Epithelial cell of proximal tubule (primary cell): ENCODE measurements at places on chromosomes 1 and 21. TPM values are rescaled to one million over a fixed set of nuclear protein-coding genes. Genes with fewer than 3 reads are reported as not detected.

DNA sequence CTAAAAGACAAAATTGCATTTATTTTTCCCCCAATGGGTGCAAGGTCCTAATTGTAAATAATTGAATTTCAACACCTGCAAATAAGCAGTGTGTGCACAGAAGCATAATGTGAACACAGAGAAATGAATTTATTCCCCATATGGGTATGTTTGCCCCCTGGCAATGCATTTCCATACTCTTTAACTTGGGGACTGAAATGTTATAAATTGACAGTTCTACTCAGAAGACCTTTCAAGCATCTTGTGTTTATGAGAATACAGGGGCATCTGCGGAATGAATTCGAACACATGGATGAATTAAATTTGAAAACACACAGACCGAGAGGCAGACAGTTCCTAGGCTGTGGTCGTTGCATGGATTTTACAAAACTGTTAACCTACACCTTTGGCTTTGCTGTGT is 3.5 kb downstream of the PBX1 start:
- DNase-seq, result peak; percentile 36

DNA sequence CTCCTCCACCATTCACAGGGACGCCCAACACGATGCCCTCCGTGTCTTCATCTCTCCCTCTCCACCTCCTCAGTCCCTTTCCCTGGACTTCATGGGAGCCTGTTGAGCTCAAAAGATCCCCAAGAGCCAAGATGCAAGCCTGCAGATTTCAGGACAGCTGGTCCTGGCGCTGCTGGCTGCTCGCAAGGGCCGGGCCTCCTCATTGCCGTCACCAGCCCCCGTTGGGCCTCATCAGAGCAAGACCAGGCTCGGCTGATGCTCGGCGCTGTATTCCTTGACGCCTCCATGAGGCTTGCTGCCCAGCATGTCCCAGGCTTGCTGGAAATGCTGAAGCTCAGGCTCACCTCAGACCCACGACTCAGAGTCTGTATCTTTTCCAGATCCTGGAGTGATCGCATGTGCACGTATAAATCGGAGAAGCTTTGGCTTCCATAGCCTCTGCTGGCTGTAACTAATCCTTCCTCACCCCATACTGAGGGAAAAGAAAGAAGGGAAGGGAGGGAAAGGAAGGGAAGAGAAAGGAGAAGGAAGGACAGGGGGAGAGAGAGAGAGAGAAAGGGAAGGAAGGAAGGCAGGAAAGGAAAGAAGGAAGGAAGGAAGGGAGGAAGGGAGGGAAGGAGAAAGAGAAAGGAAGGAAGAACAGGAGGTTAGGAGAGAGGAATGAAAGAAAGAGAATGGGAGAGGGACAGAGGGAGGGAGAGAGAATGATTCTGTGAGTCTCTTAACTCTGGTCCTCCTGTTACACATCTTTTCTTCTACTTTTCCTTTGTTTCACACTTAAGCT is 94.6 kb downstream of the KCNJ15 start:
- no peak for DNase-seq

DNA sequence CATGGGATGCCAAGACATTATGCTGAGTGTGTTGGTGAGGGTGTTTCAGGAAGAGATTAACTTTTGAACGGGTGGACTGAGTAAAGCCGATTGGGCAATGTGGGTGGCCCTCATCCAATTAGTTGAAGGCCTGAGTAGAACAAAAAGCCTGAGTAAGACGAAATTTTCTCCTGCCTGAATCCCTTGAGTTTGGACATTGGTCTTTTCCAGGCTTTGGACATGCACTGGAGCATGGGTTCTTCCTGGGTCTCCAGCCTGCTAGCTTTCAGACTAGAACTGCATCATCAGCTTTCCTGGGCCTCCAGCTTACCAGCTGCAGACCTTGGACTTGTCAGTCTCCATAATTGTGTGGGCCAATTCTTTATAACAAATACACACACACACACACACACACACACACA is 63.6 kb downstream of the NIBAN1 start:
- DNase-seq, result peak; percentile 31

GRCh38 chr1:23039308-23039826 is 20.1 kb downstream of the KDM1A start:
- DNase-seq, result no peak

DNA sequence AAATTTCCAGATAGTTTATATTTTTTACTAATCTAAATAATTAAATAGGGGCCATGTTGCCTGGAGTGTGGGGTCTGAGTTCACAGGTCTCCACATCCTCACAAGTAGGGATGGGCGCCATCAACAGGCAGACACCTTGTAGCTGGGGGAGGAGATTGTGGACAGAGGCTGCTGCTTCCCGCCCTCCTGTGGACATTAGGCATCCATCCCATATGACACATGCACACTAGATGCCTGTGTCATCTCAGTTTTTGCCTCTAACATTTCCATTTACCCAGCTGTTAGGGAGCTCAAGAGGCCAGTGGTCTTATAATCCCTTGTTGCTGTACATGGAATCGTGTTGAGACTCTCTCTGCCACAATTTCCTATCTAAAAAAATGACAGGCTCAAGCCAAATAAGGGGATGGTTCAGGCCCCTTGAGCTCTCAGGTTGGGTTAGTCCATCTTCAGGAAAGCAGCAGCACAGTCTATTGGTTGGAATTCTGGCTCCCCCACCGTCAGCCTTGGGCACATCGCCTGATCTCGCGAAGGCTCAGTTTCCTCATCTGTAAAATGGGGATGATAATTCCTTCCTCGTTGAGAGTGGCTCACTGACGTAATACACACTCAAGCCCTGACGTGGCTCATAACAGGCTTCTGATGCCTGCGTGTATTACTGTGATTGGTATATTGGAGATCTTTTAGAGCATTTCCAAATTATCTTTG is 13.6 kb downstream of the LHX4 start:
- DNase-seq, result no peak

- DNase-seq, result no peak
Measured at GRCh38 chr1:220296981-220297380, 24.7 kb upstream of the RAB3GAP2 start.

DNA sequence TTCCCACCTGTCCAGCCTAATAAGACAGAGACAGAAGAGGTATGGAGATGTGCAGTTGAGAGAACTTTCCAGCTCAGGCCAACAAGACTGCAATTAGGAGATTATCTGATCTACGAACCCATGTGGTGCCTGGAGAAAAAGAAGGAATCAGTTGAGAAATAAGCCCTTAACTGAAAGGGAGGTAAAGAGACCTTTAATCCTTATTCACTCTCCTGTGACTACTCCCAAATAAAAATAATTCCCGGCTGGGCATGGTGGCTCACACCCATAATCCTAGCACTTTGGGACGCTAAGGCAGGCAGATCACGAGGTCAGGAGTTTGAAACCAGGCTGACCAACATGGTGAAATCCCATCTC is 31.9 kb upstream of the SARS1 start:
- DNase-seq, result no peak

The KCNJ15 gene
- 38.9 and 40.8 TPM in 2 replicates for total RNA-seq

The ACKR1 gene
- total RNA-seq, result not detected in 2 replicates

The ESPN gene
- not detected in 2 replicates for total RNA-seq

The LEPROT gene
- total RNA-seq, result 47.3 and 71.7 TPM in 2 replicates
